ENCODE measurements at places on chromosomes 2 and 18. TPM values are rescaled to one million over a fixed set of nuclear protein-coding genes. Genes with fewer than 3 reads are reported as not detected.

GRCh38 chr2:128520340-128520739 is 201.7 kb upstream of the HS6ST1 start:
- no peak for DNase-seq

- DNase-seq, result no peak
These were observed 353.8 kb upstream of the SALL3 start for GRCh38 chr18:78625847-78626246.

- DNase-seq, result no peak
These were observed 34.1 kb downstream of the RAPH1 start for GRCh38 chr2:203500951-203501350.

DNA sequence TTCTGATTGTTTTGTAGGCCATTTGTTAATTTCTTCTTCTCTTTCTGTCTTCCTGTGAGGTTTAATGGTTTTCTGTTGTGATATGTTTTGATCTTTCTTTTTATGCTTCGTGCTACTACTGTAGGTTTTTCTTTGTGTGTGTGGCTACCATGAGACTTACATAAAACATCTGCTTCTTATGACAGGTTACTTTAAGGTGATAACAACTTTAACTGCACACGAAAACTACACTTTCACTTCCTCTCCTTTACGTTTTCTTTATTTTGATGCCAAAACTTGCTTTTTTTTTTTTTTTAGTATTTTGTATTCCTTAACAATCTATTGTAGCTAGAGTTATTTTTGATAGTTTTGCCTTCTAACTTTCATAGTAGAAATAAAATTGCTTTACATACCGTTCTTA is 691.3 kb downstream of the TSN start:
- DNase-seq, result no peak

DNA sequence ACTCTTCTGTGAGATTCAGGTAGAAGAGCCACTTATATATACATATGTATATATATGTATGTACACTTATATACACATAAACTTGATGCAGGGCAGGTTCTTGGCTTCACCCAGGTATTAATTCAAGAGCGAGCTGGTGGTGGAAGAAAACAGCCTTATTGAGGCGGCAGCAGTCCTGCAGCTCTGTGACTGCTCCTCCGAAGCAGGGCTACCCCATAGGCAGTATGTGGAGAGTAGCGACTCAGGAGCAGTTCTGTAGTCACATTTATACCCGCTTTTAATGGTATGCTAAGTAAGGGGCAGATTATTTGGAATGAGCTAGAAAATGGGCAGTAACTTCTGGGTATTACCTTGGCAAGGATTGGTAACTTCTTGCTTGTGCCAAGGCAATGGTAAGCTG is 280.6 kb upstream of the TFPI start:
- no peak for DNase-seq

GRCh38 chr2:151786483-151786882 is 41.7 kb downstream of the ARL5A start:
- no peak for DNase-seq

DNA sequence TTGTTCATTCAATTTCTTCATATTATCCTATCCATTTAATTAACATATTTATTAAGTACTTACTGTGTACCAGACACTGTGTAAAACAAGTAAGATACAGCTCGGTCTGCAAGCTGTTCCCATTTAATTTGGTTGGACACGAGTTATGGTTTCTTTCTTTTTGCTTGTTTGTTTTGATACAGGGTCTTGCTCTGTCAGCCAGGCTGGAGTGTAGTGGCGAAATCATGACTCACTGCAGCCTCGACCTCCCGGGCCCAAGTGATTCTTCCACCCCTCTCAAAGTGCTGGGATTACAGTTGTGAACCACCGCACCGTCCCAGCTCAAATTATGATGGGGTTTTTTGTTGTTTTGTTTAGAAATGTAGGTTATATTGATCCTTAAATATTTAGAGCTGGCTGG is 9.0 kb downstream of the CYBRD1 start:
- DNase-seq, result no peak

DNA sequence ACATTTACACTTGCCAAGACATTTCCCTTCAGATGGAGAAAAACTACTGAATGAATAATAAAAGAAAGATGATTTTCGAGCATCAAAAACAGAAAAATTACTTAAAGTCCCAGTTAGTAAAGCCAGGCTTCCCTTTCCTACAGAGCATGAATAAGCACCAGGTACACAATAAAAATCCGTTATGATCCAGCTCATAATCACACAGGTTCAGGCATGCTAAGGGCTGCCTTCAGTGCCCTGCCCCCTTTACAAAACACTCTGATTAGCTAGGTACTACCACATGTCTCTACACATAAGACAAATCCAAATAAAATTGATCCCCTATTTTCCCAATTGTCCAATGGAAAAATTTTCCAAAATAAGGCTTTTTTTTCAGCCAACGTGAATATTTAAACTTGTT is 413.2 kb upstream of the LRATD1 start:
- no peak for DNase-seq

DNA sequence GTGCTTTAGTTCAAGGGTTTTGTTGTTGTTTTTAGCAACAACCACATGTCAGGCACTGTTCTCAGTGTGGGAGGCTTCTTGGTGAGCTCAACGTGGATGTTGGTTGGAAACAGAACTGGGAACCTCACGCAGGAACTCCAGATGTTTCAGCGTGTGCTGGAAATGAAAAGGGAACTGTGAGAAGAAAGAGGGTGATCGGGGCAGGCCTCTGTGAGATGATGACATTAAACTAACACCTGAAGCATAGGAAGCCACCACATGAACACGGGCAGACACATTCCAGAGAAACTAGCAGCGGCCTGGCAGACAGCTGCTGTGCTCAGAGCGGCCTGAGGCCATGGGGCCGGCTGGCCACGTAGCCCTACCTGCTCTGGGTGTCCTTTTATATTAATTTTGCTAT is 66.4 kb downstream of the COA5 start:
- DNase-seq, result no peak

- DNase-seq, result no peak
These were observed 41.0 kb downstream of the SH3BP4 start for GRCh38 chr2:234992624-234993349.

DNA sequence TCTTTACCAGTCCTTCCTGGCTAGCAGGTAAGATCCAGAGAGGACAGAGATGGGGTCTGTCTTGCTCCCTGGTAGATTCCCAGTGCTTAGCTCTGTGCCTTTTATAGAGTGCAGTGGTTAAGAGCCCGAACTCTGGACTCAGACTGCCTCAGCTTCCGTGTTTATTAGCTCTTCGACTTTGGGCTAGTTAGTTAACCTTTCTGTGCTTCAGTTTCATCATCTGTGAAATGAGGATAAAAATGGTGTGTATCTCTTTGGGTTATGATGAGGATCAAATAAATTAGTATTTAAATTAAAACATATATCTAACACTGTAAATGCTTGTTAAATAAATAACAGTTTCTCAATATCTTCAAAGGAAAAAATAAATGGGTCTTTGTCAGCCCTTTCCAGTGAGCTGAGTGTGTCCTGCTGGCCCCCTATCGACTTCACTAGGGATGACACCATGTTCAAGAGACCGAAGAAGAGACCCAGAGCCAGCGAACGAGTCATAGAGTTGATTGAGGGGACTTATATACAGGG is 38.2 kb downstream of the CERS6 start:
- DNase-seq, result no peak

DNA sequence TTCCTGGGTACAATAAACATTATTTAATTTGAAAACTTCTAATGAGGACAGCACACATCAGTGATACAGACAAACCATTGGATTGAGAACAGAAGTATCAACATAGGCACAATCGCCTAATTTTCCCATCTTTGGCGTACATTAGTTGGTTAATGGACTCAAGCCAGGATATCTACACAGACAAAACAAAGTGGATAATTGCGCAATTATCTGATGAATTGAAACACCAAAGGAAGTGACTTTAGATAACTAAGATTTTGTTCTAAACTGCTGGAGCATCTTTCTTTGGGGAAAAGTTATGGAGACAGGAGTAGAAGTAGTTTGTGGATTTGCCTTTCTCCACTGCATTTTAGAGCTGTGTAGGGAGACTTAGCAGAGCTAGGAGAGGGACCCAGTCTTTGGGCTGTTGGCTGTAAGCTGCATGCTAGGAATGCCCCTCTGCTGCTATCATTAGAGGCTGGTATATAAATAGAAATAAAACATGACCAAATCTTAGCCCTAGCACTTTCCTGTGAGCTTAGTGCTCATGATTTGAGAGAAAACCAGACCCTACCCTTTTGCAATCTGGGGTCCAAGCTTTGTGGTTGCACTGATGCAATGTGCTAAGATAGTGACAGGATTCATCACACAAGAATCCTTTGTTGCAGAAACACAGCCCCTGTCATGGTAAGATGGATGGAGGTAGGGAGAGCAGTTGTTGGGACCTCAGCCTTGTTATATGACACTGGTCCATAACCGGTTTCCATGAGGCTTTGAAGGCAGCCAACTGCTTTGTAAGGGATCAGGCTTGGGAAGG is 264.5 kb upstream of the PIK3C3 start:
- DNase-seq, result no peak

DNA sequence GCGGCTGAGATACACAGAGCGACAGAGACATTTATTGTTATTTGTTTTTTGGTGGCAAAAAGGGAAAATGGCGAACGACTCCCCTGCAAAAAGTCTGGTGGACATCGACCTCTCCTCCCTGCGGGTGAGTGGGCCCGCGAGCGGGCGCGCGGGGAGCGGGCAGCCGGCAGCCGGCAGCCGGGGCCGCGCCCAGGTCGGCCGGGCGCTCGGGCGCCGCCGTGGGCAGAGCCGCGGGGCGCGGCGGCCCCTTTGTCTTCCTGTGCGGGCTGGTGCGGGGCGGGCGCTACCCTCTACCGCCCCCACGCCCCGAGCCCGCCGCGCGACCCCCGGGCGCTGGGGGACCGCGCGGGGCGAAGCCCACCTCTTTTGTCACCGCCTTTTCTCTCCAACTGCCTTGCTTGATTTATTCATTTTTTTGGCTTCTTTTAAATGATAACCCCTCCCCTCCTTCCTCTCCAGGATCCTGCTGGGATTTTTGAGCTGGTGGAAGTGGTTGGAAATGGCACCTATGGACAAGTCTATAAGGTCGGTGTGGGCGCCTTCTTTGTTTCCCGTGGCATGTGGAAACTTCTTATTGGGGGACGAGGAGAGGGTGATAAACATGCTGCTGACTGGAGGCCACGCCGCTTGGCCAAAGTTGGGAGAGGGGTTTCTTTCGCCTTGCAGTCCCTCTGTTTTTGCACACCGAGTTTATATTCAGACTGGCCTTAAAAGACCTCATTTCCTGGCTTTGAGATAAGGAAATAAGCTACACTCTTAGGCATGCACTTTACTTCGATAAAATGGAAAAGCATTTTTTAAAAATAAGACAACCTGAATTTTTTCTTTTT is 722 bp downstream of the MAP4K4 start:
- no peak for DNase-seq

DNA sequence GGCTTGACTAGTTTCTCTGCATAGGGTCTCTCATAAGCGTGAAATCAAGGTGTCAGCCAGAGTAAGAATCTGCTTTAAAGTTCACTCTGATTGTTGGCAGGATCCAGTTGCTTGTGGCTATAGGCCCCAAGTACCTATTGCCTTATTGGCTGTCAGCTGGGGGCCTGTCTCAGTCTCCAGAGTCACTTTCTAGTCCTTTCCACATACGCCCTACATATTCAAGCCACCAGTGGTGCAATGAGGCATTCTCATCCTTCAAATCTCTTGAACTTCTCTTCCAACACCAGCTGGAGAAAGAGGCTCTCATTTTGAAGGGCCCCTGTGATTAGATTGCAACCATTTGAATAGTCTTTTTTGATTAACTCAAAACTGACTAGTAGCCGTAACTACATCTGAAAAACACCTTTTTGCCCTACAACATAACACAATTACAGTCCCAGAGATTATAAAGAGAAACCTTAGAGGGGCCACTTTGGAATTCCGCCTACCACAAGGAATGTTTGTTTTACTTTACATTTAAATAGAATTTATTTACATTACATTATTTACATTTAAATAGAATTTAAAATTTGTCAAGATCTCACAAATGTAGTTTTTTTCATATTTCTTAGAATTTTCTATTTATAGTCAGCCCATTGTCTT is 520.1 kb downstream of the DSC3 start:
- DNase-seq, result no peak

GRCh38 chr2:217943446-217944321 is 59.1 kb downstream of the TNS1 start:
- peak; percentile 87 for DNase-seq

DNA sequence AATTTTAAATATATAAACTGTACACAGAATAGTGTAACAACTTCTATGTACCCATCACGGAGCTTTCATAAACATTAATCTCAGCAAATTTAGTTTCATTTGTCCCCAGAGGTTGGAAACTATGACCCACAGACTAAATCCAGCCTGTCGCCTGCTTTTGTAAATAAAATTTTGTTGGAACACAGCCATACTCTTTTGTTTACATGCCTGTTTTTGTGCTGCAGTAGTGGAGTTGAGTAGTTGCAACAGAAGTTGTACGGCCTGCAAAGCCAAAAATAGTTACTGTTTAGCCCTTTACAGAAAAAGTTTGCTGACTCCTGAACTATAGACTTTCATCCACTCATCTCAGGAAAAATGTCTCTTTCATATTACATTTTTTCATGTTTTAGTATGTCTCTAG is 39.8 kb downstream of the RBM45 start:
- DNase-seq, result no peak

- DNase-seq, result no peak
These were observed 147.9 kb downstream of the DOCK10 start for GRCh38 chr2:224894356-224894755.

DNA sequence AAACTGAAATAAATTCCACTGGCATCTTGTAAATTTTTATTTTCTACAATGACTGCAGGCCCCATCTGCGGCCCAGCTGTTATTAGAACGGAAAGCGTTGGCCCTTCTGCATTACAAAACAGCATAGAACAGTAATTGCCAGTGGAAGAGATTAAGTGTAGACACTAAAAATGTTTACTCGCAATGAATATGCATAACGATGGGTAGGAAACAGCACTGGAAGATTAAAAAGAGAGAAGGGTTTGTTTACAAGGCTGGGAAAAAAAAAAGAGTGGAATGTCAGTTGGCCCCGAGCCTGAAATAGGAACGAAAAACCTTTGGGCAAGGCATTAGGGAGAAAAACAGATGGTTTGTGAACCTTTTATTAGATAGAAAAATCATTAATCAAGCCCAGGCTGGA is 275.9 kb upstream of the TCF4 start:
- no peak for DNase-seq

Gene GKN2
- not detected for total RNA-seq

Gene CRACDL
- total RNA-seq, result 25.5 TPM

Gene IL1B
- 3.5 TPM for total RNA-seq

Gene ANKRD30B
- total RNA-seq, result not detected

Gene C2orf72
- total RNA-seq, result 1.0 TPM

Gene EIF2B4
- total RNA-seq, result 37.8 TPM
